ENCODE measurements at places on chromosomes 7 and 10.

DNA sequence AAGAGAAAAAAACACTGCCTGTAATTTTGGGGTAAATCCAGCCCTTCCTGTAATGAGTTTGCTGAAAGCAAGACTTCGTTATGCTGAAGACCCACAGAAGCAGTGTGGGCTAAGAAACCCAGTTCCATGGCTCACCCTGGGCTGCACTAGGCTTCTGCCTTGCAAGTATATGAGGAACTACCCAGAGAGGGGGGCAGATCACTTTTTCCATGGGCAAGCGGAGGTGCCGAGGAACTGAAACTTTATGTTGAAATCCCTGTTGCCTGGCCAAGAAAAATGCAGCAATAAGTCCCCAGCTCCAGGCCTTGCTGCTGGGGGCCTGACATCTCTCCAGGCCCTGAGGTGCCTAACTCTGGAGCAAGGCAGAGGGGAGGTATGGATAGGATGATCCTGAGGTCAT, 8.5 kb downstream of the RASSF4 start:
- peaks cover 67% of the 10 kb centered on the region for H3K4me1 ChIP-seq
- no peak for DNase-seq
- no peaks in the 10 kb centered on the region for H3K27me3 ChIP-seq
- H3K27ac ChIP-seq = peak overlapping the region; percentile 85
- no peaks in the 10 kb centered on the region for H3K36me3 ChIP-seq
- peak overlapping the region; percentile 7 for H3K4me3 ChIP-seq

DNA sequence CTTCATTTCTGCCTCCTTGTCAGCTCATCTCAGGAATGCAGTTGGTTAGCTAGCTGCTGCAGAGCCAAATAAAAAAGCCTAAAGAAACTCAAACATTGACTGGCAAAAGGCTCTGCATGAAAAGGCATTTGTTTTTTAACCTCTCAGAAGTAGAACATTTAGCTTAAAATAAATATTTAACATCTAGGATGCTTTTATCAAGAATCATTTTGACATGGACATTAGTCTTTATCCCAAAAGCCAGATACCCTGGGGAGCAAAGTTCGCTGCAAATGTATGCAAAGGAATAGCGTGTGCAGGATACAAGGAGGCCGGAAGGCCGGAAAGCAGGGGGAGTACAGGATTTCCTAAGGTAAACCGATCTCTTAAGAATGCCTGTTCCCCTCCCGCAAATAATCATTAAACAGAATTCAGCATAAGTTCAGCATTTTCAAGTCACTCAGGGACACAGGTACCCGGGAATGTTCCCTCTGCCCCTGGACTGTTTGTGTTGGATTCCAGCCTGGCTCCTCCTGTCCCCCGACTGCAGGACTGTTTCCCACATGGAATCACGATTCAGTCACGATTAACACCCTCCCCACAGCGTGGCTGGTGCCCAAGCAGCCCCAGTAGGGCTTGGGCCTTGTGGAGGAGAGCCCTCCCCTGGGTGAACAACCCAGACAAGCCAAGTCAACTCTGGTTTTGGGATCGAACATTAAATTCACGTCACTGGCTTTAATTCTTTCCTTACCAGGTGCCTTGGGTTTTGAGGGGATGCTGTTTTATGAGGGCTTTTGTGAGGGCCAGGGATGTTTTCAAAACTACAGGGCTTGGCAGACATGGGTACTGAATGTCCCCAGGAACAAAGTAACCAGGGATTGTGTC, 97.8 kb downstream of the HIPK2 start:
- no peaks in the 10 kb centered on the region for H3K27me3 ChIP-seq
- H3K4me3 ChIP-seq = no peak overlapping the region
- H3K27ac ChIP-seq = peak overlapping the region; percentile 58
- DNase-seq = no peak
- peaks cover 2% of the 10 kb centered on the region for H3K36me3 ChIP-seq

- H3K4me3 ChIP-seq = no peak overlapping the region
- no peaks in the 10 kb centered on the region for H3K36me3 ChIP-seq
- DNase-seq = no peak
- no peak overlapping the region for H3K27ac ChIP-seq
- no peaks in the 10 kb centered on the region for H3K27me3 ChIP-seq
Measured at GRCh38 chr7:96675548-96675947, 34.1 kb downstream of the SEM1 start.

DNA sequence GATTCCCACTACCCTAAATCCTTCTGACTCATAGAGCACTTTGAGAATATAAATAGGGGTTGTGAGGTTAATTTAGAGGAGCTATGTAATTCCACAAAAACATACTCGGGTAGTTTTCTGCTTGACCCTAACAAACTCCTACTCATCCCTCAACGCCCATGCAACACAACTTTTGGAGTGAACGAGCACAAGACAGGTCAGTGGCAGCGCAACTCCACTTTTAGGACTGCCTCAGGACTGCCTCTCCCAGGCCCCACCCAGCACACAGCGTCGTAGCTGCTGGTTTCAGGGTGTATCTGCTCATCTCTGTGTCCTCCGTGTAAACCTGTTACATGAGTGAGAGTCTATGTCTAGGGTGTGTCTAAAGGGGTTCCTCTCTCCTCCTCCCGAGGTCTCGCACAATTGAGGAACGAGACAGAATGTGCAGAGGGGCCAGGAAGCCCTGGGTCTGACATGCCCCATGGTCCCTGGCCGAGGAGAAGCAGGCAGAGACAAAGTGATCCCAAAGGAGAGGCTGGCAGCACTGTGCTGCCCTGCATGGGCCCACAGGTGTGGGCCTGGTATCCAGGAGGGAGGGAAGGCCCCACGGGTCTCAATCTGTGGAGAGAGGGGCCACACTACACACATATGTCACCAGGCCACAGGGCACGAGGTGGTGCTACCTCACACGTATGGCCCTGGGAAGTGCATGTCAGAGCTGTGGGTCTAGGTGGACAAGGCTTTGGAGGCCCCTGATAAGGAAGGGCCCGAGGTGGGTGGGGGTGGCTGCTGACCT, 45.5 kb downstream of the CAMK2B start:
- H3K4me3 ChIP-seq = no peak overlapping the region
- H3K36me3 ChIP-seq = no peaks in the 10 kb centered on the region
- no peak overlapping the region for H3K27ac ChIP-seq
- H3K4me1 ChIP-seq = no peaks in the 10 kb centered on the region

- no peak for DNase-seq
- no peak overlapping the region for H3K4me3 ChIP-seq
- no peak overlapping the region for H3K27ac ChIP-seq
- H3K36me3 ChIP-seq = peaks cover 31% of the 10 kb centered on the region
Measured at GRCh38 chr10:48814933-48815332, 124.7 kb downstream of the LRRC18 start.

DNA sequence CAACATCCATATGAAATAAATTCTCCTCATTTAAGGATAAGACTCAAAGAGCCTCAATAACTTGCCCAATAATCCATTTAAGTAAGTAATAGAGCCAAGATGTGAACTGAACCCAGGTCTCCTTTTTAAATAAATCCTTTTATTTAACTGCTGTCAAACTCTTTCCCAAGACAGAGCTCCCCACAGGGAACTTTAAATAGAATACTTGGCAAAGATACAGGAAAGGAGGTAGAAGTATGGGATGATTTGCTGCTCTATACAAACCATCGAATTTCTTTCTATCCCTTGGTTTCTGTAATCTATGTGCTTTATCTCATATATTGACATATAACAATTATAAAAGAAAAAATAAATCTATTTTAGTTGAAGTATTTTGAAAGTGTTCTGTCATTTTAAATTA, 295.9 kb downstream of the CSTF2T start:
- no peak overlapping the region for H3K27ac ChIP-seq
- no peaks in the 10 kb centered on the region for H3K4me1 ChIP-seq
- DNase-seq = no peak
- no peak overlapping the region for H3K4me3 ChIP-seq

DNA sequence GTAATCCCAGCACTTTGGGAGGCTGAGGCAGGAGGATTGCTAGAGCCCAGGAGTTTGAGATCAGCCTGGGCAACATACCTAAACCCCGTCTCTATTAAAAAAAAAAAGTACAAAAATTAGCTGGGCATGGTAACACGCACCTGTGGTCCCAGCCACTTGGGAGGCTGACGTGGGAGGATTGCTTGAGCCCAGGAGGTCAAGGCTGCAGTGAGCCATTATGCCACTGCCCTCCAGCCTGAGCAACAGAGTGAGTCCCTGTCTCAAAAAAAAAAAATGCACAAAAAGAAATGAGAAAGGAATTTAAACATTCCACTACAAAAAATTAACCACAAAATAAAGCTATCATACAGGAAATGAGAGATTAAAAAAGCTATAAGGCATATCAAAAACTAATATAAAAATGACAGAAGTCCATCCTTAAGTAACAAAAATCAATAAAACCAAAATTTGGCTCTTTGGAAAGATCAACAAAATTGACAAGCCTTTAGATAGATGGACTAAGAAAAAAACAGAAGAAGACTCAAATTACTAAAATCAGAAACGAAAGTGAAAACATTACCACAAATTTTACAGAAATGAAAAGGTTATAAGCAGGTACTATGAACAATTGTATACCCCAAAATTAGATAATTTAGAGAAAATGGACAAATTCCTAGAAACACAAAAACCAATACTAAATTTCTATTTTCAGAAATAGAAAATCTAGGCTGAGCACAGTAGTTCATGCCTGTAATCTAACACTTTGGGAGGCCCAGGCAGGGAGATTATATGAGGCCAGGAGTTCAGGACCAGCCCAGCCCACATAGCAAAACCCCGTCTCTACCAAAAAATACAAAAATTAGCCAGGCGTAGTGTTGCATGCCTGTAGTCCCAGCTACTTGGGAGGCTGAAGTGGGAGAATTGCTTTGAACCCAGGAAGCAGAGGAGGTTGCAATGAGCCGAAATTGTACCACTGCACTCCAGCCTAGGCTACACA, 42.4 kb upstream of the NANOS1 start:
- H3K36me3 ChIP-seq = no peaks in the 10 kb centered on the region
- H3K27me3 ChIP-seq = 0 out of 2 replicates have a peak, but pooled peaks cover 2% of the 10 kb centered on the region
- peaks cover 18% of the 10 kb centered on the region for H3K4me1 ChIP-seq
- H3K4me3 ChIP-seq = peak overlapping the region; percentile 45
- peak; percentile 24 for DNase-seq

GRCh38 chr7:1012004-1012715, 29.2 kb downstream of the CYP2W1 start:
- H3K4me3 ChIP-seq = no peak overlapping the region
- peaks cover 4% of the 10 kb centered on the region for H3K36me3 ChIP-seq
- no peak for DNase-seq
- H3K27me3 ChIP-seq = no peaks in the 10 kb centered on the region
- H3K4me1 ChIP-seq = no peaks in the 10 kb centered on the region

- no peaks in the 10 kb centered on the region for H3K27me3 ChIP-seq
- H3K36me3 ChIP-seq = no peaks in the 10 kb centered on the region
- H3K4me3 ChIP-seq = no peak overlapping the region
- no peak for DNase-seq
Measured at GRCh38 chr10:133067149-133068105, 20.3 kb upstream of the ADGRA1 start.

- H3K4me1 ChIP-seq = no peaks in the 10 kb centered on the region
- H3K27ac ChIP-seq = no peak overlapping the region
- no peaks in the 10 kb centered on the region for H3K36me3 ChIP-seq
- H3K27me3 ChIP-seq = 0 out of 2 replicates have a peak, but pooled peaks cover 2% of the 10 kb centered on the region
- H3K4me3 ChIP-seq = no peak overlapping the region
Measured at GRCh38 chr7:50724526-50725520, 57.9 kb downstream of the GRB10 start.

- no peak overlapping the region for H3K27ac ChIP-seq
- DNase-seq = no peak
- H3K4me3 ChIP-seq = no peak overlapping the region
- H3K27me3 ChIP-seq = no peaks in the 10 kb centered on the region
- H3K36me3 ChIP-seq = no peaks in the 10 kb centered on the region
Measured at GRCh38 chr10:30671026-30671616, 41.6 kb upstream of the LYZL2 start.

GRCh38 chr7:37119296-37119860, 329.3 kb downstream of the ELMO1 start:
- H3K4me3 ChIP-seq = no peak overlapping the region
- H3K27me3 ChIP-seq = no peaks in the 10 kb centered on the region
- DNase-seq = no peak

DNA sequence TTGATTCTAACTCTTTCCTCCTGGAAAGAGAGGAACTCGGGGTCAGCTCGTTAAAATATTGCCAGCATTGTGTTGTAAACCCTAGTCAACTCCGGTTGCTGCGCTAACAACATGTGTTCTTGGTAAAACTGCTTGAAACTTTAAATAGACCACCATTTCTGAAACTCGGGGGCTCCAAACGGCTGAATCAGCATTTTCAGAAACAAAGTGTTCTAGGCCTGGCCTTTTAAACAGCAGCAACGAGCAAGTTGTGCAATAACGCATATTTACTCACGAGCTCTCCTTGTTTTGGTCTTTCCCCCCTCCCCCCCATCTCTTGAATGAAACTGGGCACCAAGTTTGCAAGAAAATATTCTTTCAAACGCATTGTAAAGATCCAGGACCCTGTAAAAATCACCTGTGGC, 9.2 kb upstream of the GRB10 start:
- DNase-seq = no peak
- H3K4me1 ChIP-seq = no peaks in the 10 kb centered on the region
- H3K27me3 ChIP-seq = peaks cover 9% of the 10 kb centered on the region
- no peaks in the 10 kb centered on the region for H3K36me3 ChIP-seq

DNA sequence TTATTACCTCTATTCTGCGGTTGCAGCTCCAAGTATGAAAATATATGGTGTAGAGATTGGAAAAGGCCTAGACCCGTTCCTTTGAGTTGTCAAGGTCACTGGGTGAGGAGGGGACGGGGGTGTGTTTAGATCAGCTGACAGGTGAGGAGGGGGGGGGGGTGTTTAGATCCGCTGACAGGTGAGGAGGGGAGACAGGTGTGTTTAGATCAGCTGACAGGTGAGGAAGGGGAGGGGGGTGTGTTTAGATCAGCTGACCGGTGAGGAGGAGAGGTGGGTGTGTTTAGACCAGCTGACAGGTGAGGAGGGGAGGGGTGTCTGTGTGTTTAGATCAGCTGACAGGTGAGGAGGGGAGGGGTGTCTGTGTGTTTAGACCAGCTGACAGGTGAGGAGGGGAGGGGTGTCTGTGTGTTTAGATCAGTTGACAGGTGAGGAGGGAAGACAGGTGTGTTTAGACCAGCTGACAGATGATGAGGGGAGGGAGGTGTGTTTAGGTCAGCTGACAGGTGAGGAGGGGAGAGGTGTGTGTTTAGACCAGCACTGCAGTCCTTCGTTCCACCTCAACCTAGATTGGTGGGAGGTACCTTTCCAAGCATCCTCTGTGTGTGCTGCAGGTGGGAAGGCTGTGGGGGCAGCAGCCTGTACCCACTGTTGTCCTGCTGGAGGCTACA, 655.0 kb upstream of the ADARB2 start:
- H3K4me3 ChIP-seq = no peak overlapping the region
- no peaks in the 10 kb centered on the region for H3K4me1 ChIP-seq
- H3K27ac ChIP-seq = no peak overlapping the region
- DNase-seq = no peak

All from GM12878 (cell line).